ENCODE measurements at places on chromosomes 4 and X.

DNA sequence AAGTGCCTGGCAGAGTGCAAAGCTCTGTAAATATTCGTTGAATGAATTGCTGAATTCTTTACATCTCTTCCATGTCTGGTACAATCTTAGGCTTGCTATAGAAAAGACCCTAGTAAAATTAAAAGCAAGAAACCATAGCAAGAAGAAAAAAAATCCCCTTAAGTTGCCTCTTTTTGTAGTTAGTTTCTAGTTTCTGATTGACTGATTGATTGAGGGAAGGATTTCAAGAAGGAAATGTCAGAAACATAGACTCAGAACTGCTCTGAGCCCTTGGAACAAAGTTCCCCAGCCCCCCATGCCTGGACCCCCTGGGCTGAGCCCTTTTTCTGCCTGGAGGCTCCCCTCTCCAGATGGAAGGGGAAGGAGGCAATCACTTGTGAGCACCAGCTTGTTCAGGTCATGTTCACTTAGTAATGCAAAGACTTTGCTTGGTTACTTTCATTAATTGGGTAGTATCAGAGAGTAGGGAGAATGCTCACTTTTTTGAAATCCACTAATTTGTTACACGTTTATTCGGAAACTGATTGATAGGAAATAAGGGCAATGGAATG, 35.6 kb downstream of the DAPP1 start:
- no peak for DNase-seq

DNA sequence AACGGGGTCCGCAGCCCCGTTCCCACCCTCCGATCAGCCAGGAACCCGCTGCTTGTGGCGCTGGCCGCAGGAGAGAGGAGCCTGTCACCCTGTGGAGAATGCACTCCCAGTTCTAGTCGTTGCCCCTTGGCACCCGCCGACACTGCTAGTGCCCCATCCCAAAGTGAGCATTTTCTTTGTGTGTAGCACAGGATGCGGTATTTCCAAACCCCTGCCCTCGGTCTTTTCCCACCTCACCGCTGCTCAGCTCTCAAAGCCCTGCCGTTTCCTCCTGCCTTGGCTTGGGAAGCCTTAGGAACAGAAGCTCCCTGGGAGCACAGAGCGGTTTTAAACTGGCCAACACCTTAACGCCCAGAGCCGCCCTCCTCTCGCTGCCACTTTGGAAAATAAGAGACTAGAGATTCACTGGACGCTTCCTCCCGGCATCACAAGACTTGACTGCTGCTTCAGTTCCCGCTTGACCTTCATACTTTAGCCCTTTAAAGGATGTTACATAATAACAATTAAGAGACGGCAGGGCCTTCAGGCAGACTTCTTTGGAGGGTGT, 772 bp downstream of the CYP4V2 start:
- no peak for DNase-seq

DNA sequence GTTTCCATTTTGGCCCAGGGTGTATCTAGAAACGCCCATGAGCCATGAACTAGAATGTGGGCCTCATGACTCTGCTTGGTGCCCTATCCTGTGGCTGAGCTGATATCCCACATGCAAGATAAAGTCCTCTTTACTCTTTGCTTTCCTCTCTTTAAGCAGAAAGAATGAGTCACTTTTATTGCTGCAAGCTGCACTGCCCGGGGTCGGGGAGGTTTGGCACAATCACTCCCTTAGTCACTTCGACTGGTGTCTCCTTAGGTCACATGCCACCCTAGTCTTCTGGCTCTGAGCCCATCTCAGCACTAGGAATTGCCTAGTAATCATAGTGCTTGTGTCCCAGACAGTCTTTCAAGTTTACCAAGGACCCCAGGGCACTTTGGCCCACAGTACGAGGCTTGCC, 75.1 kb upstream of the CXorf66 start:
- DNase-seq: no peak

GRCh38 chr4:88008122-88008742, 797 bp downstream of the PKD2 start:
- no peak for DNase-seq

- no peak for DNase-seq
Measured at GRCh38 chrX:118455013-118455412, 40.6 kb upstream of the DOCK11 start.

DNA sequence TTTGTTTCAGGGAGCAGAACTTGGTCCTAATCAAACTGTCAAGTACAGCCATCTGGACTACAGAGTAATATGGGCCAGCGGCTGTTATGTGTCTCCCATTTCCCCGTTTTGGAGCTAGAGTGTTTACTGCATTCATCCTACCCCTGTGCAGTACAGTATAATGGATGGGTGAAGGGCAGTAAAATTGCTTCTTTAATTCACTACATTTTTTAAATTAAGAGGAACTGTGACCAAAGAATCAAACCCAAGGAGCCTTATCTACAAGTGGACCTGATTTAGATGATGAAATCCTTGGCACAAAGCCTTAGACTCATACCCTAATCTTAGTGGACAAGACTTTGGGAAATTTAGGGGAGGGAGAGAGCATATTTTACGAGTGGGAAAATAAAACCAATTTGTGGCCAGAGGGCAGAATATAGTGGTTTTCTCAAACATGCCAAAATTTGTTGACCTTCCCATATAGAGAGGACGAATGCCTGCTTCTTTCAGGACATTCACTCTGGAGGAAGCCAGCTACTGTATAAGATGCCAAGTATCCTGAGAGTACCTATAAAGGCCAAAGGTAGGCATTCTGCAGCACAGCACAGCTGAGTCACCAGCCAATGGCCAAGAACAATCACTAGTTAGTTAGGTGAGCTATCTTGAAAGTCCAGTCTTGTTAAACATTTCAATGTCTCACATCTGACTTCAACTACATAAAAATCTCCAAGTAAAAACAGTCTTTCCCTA, 253.8 kb upstream of the KCNIP4 start:
- DNase-seq: no peak

DNA sequence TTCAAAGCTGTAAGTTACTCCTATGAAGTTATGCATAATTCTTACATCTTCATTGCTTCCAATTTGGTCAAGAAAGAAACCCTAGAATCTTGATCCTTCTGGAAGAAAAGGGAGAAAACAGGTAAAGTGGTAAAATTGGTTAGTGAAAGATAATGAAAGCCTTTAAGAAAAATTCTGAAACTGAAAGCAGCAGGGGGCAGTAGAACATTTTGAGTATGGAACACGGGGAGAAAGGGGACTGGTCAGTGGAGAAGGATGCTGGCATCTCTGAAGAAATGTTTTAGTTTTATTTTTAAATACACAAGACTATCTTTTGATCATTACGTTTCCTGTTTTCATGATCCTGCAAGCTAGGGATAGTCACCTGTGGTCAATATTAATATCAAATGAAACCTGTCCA, 54.3 kb downstream of the SLIT2 start:
- no peak for DNase-seq
